Chondrocyte (in vitro differentiated cells): ENCODE measurements at places on chromosomes 2 and 18. TPM values are rescaled to one million over a fixed set of nuclear protein-coding genes. Genes with fewer than 3 reads are reported as not detected.

- DNase-seq = no peak
- H3K27me3 ChIP-seq = peaks cover 5% of the 10 kb centered on the region
- peaks cover 7% of the 10 kb centered on the region for H3K4me1 ChIP-seq
- no peak overlapping the region for H3K27ac ChIP-seq
- no peaks in the 10 kb centered on the region for H3K36me3 ChIP-seq
- H3K4me3 ChIP-seq = no peak overlapping the region
Measured at GRCh38 chr2:67776276-67776675, 286.5 kb downstream of the C1D start.

Gene AP1S3
- total RNA-seq = 5.2 to 6.4 TPM (median 5.5 TPM) in 3 replicates

GRCh38 chr2:100142393-100142792, at the start of gene AFF3:
AFF3 (minus strand) TSS chr2:100142590; CDS start chr2:100104454, 38,136 bp downstream.
- H3K4me3 ChIP-seq = no peak within 1 kb of the TSS
- H3K27me3 ChIP-seq = no peaks in the 10 kb centered on the region
- no peak within 1 kb of the TSS for H3K27ac ChIP-seq
- H3K4me1 ChIP-seq = no peaks in the 10 kb centered on the region

DNA sequence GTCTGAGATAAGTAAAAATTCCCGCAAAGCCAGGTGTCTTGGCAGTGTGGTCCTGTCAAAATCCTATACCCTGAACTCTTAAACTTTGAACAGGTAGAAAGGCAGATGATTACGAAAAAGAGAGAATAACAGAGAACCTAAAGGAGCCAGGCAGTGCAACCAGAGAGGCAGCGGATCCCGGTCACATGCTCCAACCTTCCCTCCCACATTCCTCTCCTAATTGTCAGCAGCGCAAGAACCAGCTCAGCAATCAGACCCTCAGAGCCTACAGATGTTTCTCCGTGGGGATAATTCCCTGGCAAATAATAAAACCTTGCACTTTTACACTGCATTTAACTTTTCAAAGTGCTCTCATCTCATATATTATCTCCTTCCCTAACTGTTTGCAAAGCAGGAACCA, 124.8 kb downstream of the EPHA4 start:
- no peak overlapping the region for H3K27ac ChIP-seq
- H3K27me3 ChIP-seq = no peaks in the 10 kb centered on the region
- DNase-seq = no peak
- H3K4me3 ChIP-seq = no peak overlapping the region

Gene M1AP
- total RNA-seq = 0.35 TPM in 1 of 3 replicates, not detected in the others

DNA sequence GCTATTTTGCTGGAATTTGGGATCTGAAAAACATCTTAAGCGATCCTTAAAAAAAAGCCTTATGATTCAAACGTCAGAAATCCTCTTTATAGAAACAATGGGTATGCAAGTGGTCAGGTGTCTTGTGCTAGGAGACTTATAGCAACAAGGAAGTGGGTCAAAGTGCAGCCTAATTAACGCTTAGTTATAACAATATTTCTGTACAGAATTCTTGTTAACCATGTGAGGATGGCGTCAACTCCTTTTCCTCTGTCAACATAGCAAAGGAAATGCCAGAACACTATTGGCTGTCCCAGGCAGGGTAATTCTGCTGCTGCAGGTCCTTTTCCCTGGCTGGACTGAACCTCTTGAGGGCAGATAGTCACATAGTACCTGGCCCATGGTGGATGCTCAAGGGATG, 189.4 kb downstream of the MSH2 start:
- H3K4me1 ChIP-seq = peaks cover 4% of the 10 kb centered on the region
- H3K27me3 ChIP-seq = peaks cover 24% of the 10 kb centered on the region
- H3K27ac ChIP-seq = no peak overlapping the region
- H3K4me3 ChIP-seq = no peak overlapping the region
- DNase-seq = no peak

GRCh38 chr2:102424754-102425153, 1.8 kb downstream of the IL18RAP start:
- no peaks in the 10 kb centered on the region for H3K4me1 ChIP-seq
- H3K27me3 ChIP-seq = peaks cover 59% of the 10 kb centered on the region
- no peaks in the 10 kb centered on the region for H3K36me3 ChIP-seq
- no peak overlapping the region for H3K4me3 ChIP-seq
- no peak for DNase-seq

Gene CFAP221
- 0.45 to 0.65 TPM (median 0.46 TPM) in 3 replicates for total RNA-seq

Gene VSNL1
- total RNA-seq = not detected in 3 replicates

- H3K36me3 ChIP-seq = no peaks in the 10 kb centered on the region
- no peaks in the 10 kb centered on the region for H3K27me3 ChIP-seq
- no peak overlapping the region for H3K4me3 ChIP-seq
- DNase-seq = no peak
- H3K27ac ChIP-seq = no peak overlapping the region
Measured at GRCh38 chr2:84942964-84943421, 28.0 kb upstream of the KCMF1 start.

- DNase-seq = no peak
- no peaks in the 10 kb centered on the region for H3K27me3 ChIP-seq
- peaks cover 38% of the 10 kb centered on the region for H3K4me1 ChIP-seq
- no peaks in the 10 kb centered on the region for H3K36me3 ChIP-seq
- H3K4me3 ChIP-seq = peak overlapping the region; percentile 91
- peak overlapping the region; percentile 98 for H3K27ac ChIP-seq
Measured at GRCh38 chr2:69645031-69645431, 1.5 kb upstream of the AAK1 start.

GRCh38 chr2:71801556-71801955, 346.1 kb downstream of the CYP26B1 start:
- no peak for DNase-seq
- H3K36me3 ChIP-seq = no peaks in the 10 kb centered on the region
- H3K27me3 ChIP-seq = peaks cover 1% of the 10 kb centered on the region
- no peak overlapping the region for H3K27ac ChIP-seq

DNA sequence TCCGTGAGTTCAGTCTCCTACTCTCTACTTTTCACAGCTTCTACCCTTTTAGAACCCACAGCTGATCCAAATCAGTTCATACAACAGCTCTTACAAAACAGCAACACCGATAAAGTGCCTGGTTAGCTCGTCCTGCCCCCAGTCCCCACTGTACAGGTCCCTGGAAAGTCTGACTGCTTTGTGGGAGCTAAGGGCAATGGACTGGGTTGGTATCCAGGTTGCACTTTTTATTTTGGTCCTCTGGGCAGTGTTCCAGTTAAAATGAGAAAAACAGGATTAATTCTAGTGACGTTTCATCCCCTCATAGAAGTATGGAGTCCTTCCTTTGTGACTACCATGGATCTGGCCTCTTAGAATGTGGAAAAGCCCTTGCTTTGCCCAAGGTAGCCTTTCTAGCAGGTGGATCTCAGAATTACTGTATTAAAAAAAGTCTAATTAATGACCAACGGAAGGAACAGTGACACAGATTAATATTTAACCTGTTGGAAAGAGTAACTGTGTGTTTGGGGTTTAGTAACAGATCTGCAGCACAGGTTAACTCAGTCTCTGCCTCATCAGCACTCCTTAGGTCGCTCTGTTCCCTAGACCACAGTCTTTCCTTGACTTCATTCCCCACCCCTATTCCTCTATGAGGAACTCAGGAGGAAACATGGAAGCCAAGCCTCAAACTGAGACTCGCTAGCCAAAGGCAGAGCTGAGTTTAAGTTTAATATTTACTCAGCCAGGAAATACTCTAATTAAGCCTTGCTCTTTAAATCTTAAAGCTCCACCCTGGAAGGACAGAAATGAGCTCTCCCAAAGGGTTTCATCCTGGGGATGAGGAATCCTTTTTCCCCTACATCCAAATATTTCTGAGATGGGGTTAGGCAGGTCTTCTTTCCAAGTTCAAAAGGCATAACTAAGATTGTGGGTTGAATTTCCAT, 52.8 kb upstream of the ITGA6 start:
- H3K4me1 ChIP-seq = peaks cover 3% of the 10 kb centered on the region
- H3K27ac ChIP-seq = no peak overlapping the region
- no peaks in the 10 kb centered on the region for H3K27me3 ChIP-seq

Gene ABCG8
- total RNA-seq = not detected in 3 replicates

Gene SPHKAP
- total RNA-seq = not detected in 3 replicates

DNA sequence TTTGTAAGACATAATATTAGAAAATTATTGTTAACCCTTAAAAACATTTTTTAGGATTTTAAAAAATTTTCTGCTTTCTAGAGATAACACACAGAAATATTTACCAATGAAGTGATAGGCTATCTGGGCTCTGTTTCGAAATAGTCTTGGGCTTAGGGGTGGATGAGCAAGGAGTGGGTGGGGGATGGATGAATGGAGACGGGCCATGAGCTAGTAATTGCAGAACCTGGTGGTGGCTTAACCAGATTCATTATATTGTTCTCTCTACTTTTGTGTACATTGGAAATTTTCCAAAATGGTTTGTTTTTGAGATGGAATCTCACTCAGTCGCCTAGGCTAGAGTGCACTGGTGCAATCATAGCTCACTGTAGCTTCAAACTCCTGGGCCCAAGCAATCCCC, 89.6 kb downstream of the TCF7L1 start:
- H3K27ac ChIP-seq = no peak overlapping the region
- no peaks in the 10 kb centered on the region for H3K27me3 ChIP-seq
- no peaks in the 10 kb centered on the region for H3K36me3 ChIP-seq
- no peak overlapping the region for H3K4me3 ChIP-seq

DNA sequence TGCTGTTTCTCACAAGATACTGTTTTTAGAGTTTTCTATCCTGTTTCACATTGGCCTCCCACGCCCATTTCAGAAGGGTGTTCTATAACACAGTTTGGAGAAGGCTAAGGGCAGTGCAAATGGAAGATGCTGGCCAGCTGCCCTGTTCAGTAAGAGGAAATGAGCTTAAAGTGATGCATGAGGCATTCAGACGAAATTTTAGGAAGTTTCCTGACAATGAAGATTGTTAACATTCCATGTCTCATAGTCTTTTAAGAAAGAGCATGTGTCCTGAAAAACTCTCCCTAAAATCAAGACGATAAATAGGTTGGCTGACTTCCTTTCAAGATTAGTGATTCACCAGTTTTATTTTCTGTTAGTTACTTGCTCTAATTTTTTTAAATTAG, 484.2 kb upstream of the NRP2 start:
- H3K27ac ChIP-seq = peak overlapping the region; percentile 43
- DNase-seq = no peak
- peaks cover 3% of the 10 kb centered on the region for H3K36me3 ChIP-seq
- H3K4me1 ChIP-seq = peaks cover 13% of the 10 kb centered on the region
- H3K4me3 ChIP-seq = no peak overlapping the region

DNA sequence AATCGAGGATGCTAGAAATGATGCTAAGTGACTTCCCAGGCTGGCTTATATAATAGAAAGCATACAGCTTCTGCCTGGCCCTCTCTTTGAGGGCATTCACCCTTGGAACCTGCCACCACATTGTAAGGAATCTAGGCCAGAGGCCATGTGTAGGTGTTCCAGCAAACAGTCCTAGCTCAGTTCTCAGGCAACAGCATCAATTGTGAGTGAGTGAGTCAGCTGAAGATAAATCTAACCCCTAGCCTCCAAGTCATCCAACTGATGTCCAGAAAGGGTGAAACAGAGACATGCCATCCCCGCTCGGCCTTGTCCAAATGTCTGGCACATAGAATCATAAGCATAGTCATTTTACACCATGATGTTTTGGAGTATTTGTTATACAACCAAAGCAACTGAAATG, 324.3 kb upstream of the KLHL14 start:
- no peaks in the 10 kb centered on the region for H3K36me3 ChIP-seq
- no peaks in the 10 kb centered on the region for H3K27me3 ChIP-seq
- H3K27ac ChIP-seq = no peak overlapping the region
- DNase-seq = no peak
- no peak overlapping the region for H3K4me3 ChIP-seq

GRCh38 chr2:74702001-74702715, 48.1 kb downstream of the SEMA4F start:
- no peaks in the 10 kb centered on the region for H3K36me3 ChIP-seq
- DNase-seq = no peak
- no peak overlapping the region for H3K4me3 ChIP-seq
- no peak overlapping the region for H3K27ac ChIP-seq

- peaks cover 3% of the 10 kb centered on the region for H3K36me3 ChIP-seq
- H3K4me1 ChIP-seq = peaks cover 22% of the 10 kb centered on the region
- no peak overlapping the region for H3K4me3 ChIP-seq
- H3K27ac ChIP-seq = no peak overlapping the region
Measured at GRCh38 chr2:72815655-72816278, 10.1 kb downstream of the EXOC6B start.

DNA sequence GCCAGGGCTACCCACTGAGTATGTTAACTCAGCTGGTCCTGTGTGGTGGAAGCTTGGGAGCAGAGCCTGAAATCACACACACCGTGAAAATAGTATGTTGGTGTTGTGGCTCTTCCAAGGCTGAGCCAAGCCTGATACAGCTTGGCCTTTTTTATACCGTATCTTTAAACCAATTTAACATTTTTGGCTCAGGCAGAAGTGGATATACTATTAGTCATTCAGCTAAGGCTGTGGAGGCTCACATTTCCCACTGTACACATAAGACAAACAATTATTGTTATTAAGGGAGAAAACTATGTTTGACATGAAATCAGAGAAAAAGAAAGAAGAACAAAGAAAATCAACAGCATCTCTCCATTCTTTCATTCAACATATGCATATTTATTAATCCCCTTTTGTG, 159.0 kb downstream of the BCL11A start:
- H3K4me1 ChIP-seq = peaks cover 15% of the 10 kb centered on the region
- H3K36me3 ChIP-seq = no peaks in the 10 kb centered on the region
- no peaks in the 10 kb centered on the region for H3K27me3 ChIP-seq
- no peak overlapping the region for H3K4me3 ChIP-seq

GRCh38 chr2:180359522-180360282, 352.6 kb upstream of the CWC22 start:
- H3K27ac ChIP-seq = no peak overlapping the region
- H3K4me1 ChIP-seq = no peaks in the 10 kb centered on the region

Gene EFR3B
- total RNA-seq = 2.1 to 6.1 TPM (median 2.4 TPM) in 3 replicates

DNA sequence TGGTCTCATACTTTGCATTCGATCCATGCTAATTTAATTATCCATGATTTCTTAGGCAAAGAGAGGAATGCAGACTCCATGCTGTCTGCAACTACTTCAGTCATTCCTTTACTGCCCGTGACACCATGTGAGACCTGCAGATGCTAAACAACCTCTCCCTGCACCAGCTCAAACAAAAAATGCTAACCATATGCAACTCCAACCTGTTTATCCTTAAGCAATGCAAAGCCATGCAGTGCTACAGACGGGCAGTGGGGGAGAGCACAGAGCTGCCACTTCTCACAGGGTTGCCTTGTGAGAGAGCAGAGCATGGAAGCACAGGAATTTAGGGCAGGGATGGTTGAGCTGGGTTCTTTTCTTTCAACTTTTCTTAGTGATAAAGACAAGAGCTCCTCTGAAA, 74.9 kb upstream of the KLHL14 start:
- H3K27me3 ChIP-seq = peaks cover 5% of the 10 kb centered on the region
- H3K4me1 ChIP-seq = no peaks in the 10 kb centered on the region
- no peaks in the 10 kb centered on the region for H3K36me3 ChIP-seq
- no peak overlapping the region for H3K4me3 ChIP-seq
- H3K27ac ChIP-seq = no peak overlapping the region
- DNase-seq = no peak

Gene MC4R
- total RNA-seq = not detected in 3 replicates

Gene QPCT
- total RNA-seq = 0.67 to 1.2 TPM in 2 of 3 replicates, not detected in the other

DNA sequence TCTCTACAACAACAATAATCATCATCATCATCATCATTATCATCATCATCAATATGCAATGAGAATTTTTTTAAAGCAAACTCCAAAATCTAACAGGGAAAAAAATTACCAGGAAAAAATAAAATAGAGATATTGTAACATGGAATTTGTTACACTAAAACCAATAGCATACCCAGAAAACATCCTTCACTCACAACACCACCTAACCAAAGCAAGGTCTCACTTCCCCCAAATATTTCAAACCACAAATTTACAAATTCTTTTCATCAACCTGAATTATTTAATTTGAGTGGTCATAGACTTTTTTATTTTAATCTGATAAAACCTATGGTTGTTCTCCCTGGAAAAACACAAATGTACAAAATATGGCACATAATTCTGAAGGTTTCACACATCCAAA, 11.2 kb downstream of the ITSN2 start:
- H3K4me3 ChIP-seq = no peak overlapping the region
- H3K36me3 ChIP-seq = no peaks in the 10 kb centered on the region
- H3K27ac ChIP-seq = no peak overlapping the region
- H3K27me3 ChIP-seq = no peaks in the 10 kb centered on the region

Gene MEP1B
- not detected in 3 replicates for total RNA-seq
